Stimulated activated CD4-positive, alpha-beta T cell treated with anti-CD3 and anti-CD28 coated beads, Interleukin-2, amount 100 ng/mL, for 4 hours (primary cell): ENCODE measurements at places on chromosomes 2 and 18.

GRCh38 chr2:191318037-191318728 is 73.0 kb downstream of the MYO1B start:
- DNase-seq = no peak

- no peak for DNase-seq
Measured at GRCh38 chr18:22558945-22559385, 141.2 kb upstream of the CTAGE1 start.

DNA sequence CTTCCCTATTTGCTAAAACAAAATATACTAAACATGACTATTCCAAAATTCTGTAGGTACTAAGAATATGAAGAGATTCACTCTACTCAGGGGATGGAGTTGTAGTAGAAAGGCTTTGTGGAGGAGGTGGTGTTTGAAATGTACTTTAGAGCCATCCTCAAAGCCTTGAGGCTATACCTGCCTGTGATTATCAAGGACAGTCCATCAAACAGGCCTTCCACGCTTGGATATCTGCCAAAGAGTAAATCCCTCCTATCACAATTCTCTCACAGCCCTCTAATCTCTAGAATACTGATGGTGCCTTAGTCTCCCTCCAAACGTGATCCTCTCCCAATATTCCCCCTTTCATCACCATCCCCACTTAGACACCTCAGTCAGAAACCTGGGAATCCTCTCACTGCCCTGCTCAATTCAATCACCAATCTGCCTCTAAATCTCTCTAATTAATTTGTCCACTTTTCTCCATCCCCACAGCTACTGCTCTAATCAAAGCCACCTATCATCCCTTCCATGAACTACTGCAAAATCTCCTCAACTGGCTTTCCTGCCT is 13.1 kb downstream of the SOS1 start:
- DNase-seq = no peak

- DNase-seq = no peak
Measured at GRCh38 chr2:29562896-29563295, 358.5 kb downstream of the ALK start.

- peak; percentile 14 for DNase-seq
Measured at GRCh38 chr2:192194866-192195547, at the start of gene TMEFF2. TMEFF2 (minus strand) TSS chr2:192194933; CDS start chr2:192194524, 409 bp downstream.

GRCh38 chr2:11567631-11568031 is 33.8 kb downstream of the GREB1 start:
- DNase-seq = no peak

GRCh38 chr18:50287028-50287440 is 458 bp downstream of the CXXC1 start:
- no peak for DNase-seq

DNA sequence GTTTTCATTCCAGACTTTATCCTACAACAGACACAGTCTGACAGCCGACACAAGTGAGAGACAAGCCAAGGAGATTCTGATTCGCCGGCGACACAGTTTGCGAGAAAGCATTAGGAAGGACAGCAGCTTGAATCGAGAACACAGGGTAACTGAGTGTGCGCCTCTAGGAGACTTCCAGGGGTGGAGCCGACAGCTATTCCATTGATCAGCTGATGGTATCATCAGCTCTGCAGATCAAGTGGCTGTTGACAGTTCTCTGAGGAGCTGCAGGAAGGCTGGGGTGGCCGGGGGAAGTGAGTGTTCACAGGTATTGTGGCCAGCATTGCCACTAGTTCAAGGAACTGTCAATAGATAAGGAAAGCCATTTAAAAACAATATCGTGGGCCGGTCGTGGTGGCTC is 57.3 kb upstream of the TMEM182 start:
- no peak for DNase-seq

DNA sequence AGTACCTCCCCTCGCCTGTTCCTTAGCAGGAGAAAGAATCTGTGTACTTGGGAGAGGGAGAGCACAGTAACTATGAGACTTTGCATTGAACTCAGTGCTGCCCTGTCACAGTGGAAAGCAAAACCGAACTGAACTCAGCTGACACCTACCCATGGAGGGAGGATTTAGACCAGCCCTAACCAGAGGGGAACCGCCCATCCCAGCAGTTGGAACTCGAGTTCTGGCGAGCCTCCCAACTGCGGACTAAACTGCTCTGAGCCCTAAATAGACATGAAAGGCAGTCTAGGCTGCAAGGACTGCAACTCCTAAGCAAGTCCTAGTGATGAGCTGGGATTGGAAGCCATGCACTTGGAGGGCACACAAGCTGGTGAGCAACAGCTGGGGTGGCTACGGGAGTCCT is 110.4 kb downstream of the GRB14 start:
- no peak for DNase-seq

DNA sequence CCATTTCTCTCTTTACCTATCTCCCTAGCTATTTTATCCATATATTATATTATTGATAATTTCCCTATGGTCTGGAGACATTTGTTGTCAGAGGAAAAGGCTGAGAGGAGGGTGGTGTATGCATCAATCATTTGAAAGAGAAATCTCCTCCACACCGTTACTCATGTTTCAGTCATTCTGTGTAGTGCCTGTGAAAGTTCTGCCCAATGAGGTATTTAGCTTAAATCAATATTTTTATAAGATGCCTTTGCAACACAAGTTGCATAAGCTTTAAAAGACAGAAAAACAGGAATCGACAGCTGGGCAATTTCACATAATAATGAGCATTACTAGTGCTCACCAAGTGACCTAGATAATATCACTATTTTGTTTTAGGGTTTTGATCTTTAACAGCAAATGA is 363.7 kb upstream of the FSIP2 start:
- no peak for DNase-seq
